ENCODE measurements at places on chromosomes 3 and 15. TPM values are rescaled to one million over a fixed set of nuclear protein-coding genes. Genes with fewer than 3 reads are reported as not detected.
A peak's percentile ranks its signal among the peaks of the same experiment; 100 is the strongest.

PCLAF gene
- 110 TPM for total RNA-seq

PYGO1 gene
- total RNA-seq = not detected

EHHADH gene
- total RNA-seq = 3.5 TPM

TRIM42 gene
- total RNA-seq = not detected

RBM5 gene
- total RNA-seq = 256 TPM

DNA sequence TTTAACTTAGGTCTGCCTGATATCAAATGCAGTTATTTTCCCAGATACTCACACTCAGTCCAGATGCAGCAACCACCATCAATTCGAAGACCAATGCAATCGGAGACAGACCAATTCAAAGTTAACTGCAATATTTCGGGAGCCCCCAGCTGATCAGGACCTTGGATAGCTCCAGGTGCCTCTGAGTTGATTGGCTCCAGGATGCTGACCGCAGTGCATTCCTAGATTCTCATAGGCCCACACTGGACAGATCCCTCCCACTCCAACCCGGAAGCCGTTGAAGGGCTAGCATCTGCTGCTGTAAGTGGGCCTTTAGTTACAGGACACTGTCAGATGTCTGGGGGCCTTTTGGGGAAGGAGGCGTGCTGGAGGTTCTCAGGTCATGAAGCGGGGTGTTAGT is 89.5 kb upstream of the ATP2B2 start:
- no peaks in the 10 kb centered on the region for H3K4me1 ChIP-seq
- H3K4me3 ChIP-seq = no peak overlapping the region

DNA sequence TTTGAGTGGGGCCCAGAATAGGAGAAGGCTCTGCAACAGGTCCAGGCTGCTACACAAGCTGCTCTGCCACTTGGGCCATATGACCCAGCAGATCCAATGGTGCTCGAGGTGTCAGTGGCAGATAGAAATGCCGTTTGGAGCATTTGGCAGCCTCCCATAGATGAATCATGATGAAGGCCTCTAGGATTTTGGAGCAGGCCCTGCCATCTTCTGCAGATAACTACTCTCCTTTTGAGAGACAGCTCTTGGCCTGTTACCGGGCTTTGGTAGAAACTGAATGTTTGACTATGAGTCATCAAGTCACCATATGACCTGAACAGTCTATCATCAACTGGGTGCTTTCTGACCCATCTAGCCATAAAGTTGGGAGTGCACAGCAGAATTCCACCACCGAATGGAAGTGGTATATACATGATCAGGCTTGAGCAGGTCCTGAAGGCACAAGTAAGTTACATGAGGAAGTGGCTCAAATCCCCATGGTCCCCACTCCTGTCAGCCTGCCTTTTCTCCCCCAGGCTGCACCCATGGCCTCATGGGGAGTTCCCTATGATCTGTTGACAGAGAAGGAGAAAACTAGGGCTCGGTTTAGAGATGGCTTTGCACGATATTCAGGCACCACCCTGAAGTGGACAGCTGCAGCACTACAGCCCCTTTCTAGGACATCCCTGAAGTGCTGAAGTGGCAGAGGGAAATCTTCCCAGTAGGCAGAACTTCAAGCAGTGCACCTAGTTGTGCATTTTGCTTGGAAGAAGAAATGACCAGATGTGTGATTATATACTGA is 971.4 kb downstream of the MCTP2 start:
- H3K4me1 ChIP-seq = no peaks in the 10 kb centered on the region
- H3K27ac ChIP-seq = no peak overlapping the region
- DNase-seq = no peak
- peaks cover 3% of the 10 kb centered on the region for H3K27me3 ChIP-seq
- no peaks in the 10 kb centered on the region for H3K36me3 ChIP-seq
- no peak overlapping the region for H3K4me3 ChIP-seq

DNA sequence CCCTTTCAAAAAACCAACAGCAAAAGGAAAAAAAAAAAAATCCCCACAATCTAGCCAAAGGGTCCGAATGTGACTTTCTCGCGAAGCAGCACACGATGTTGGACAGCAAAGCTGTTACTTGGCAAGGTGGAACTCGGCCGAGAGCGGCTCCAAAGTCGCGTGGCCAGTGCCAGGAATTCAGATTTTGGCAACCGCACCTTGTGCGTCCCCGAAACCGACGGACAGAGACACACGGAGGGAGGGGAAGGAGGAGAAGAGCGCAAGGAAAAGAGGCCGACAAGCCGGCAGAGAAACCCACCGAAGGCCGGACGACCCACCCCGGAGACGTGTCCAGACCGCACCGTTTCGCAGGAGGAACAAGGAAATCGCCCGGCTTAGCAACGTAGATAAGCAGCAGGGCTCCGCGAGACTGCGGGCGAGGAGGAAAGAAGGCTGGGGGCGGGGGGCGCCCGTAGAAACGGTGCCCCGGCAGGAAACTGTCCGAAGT is 517.3 kb downstream of the MECOM start:
- H3K27me3 ChIP-seq = peaks cover 72% of the 10 kb centered on the region
- peak overlapping the region; percentile 55 for H3K4me3 ChIP-seq
- no peaks in the 10 kb centered on the region for H3K36me3 ChIP-seq
- peak; percentile 39 for DNase-seq
- peaks cover 16% of the 10 kb centered on the region for H3K4me1 ChIP-seq

DNA sequence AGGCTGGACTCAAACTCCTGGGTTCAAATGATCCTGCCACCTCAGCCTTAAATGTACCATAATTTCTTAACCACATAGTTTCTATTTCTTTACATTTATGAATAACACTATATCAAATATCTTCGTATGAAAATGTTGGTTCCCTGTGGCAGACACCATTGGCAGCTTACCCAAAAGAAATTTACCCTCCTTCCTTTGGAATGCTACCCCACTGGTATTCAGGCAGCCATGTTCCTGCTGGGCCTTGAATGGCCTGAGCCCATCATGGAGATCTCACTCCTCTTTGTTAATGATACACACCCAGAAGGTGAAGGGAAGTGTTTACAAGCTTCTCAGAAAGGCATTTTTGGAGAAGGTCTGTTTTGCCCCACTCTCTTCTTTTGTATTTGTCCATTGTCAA is 94.3 kb upstream of the RNF7 start:
- DNase-seq = no peak
- no peak overlapping the region for H3K4me3 ChIP-seq
- H3K4me1 ChIP-seq = peaks cover 2% of the 10 kb centered on the region
- peaks cover 5% of the 10 kb centered on the region for H3K27me3 ChIP-seq
- no peak overlapping the region for H3K27ac ChIP-seq
- H3K36me3 ChIP-seq = no peaks in the 10 kb centered on the region

GRCh38 chr3:60017631-60018030 is 967.8 kb upstream of the CFAP20DC start:
- peak overlapping the region; percentile 31 for H3K4me3 ChIP-seq
- peak overlapping the region; percentile 59 for H3K27ac ChIP-seq
- peaks cover 17% of the 10 kb centered on the region for H3K4me1 ChIP-seq
- H3K36me3 ChIP-seq = peaks cover 22% of the 10 kb centered on the region

DNA sequence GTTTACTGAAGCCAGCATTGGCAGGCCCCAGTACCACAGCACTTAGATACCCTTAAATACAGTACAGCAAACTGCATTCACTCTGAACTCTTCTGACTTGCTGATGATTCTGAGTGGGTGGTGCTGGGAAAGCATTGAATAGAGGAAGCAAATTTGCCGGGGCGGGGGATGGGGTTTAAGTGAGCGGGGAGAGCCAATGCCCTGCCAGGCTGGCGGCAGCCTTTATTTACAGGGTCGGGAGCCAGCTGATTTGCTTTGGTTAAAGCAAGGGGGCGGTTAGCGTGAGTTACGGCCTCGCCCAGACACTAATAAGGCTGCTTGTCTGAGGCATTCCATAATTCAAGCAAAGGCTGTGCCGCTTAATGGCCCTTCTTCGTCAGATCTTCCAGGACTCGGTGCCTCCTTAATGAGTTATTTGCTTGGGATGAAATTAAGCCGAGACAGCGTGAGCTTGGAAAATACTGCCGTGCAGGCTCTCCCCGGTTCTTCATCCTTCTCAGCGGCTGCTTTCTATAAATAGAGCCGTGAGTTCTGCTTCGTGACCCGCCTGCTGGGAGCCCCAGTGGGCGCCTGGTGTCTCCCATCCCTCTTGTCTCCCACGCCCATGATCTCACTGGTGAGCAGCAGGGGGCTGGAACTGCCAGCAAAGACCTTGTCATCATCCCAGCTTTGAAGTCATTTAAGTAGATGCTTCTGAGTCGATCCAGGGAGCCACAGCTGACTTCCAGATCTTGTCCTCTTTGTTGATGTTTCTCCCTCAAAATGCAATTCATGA is 25.8 kb downstream of the SPSB4 start:
- H3K4me3 ChIP-seq = peak overlapping the region; percentile 24
- no peak for DNase-seq
- H3K27me3 ChIP-seq = peaks cover 3% of the 10 kb centered on the region
- H3K27ac ChIP-seq = peak overlapping the region; percentile 10
- no peaks in the 10 kb centered on the region for H3K36me3 ChIP-seq
- H3K4me1 ChIP-seq = peaks cover 9% of the 10 kb centered on the region

GRCh38 chr15:58081891-58082290 is 16.4 kb upstream of the ALDH1A2 start:
- no peak for DNase-seq
- H3K4me3 ChIP-seq = no peak overlapping the region
- no peaks in the 10 kb centered on the region for H3K36me3 ChIP-seq
- peaks cover 30% of the 10 kb centered on the region for H3K27me3 ChIP-seq
- no peaks in the 10 kb centered on the region for H3K4me1 ChIP-seq
